Activated naive CD4-positive, alpha-beta T cell (primary cell): ENCODE measurements at places on chromosomes 1 and 21.

GRCh38 chr1:74395571-74395970 lies 116.8 kb downstream of the LRRC53 start:
- DNase-seq: no peak

DNA sequence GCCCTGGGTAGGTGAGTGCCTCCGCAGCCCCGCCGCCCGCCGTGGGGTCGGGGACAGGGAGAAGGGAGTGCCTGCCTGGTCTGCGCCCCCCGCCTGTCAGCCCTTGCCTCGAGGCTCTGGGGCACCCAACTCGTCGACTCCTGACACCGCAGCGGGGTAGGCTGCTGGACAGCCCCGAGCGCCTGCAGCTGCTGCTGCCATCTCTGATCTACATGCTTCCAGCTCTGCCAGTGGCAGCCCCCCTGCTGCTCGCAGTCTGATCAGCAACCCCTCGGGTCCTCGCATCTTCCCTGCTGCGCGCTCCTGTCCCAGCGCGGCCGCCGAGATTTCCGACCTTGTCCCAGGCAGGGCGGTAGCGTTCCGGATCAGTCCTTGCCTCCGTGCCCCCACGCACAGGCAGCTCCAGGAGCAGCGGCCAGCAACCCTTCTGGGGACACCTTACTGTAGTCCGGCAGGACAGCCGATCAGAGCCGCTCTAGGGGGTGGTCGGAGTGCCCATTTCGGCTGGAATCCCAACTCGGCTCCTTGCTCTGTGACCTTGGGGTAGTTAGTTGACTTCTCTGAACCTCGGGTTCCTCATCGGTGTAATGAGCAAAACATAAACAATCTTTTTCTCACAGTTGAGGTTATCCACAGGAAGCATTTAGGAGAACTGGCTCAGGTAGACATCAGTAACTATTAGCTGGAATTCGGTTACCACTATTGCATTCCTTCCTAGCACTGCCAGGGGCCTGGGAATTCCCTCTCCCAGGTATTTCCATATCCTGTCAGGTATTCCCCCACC lies 540 bp downstream of the BCAN start:
- DNase-seq: no peak

GRCh38 chr1:17502326-17502778 lies 37.1 kb upstream of the ARHGEF10L start:
- no peak for DNase-seq

DNA sequence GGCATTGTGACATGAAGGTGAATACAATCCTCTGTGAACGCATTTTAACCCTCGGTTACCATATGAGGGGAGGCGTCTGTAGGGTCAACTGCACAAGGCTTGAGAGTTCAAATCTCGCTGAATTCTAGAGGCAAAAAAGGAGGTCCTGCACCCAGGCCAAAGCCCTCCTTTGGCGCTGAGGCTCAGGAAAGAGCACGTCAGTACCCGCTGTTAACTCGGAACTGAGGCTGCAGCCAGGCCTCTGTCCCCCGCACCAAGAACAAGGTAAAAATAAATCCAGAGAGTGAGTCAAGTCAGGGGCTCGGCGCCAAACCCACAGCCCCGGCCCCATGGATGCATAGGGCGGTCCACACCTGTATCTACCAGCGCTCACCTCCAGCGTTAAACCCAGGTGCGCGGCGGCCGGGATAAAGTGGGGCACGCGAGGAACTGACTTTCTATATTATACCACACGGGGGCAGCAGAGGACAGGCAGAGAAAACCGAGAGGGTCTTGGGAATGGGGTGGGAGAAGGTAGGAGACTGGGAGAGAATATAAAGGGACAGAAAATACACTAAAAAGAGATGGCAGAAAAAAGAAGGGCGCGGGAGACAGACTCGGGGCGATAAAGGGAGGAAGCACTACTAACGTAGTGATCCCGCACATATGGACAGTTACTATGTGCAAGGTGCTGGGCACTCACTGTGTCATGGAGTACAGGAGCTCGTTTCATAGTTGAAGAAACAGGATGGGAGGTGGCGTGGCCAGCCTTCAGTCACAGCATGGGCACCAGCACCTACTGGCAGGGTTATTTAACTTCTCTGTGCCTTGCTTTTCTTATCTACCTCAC lies 54.9 kb downstream of the DMRTA2 start:
- DNase-seq: no peak

- DNase-seq: no peak
Measured at GRCh38 chr1:98103617-98104285, 182.9 kb upstream of the DPYD start.

DNA sequence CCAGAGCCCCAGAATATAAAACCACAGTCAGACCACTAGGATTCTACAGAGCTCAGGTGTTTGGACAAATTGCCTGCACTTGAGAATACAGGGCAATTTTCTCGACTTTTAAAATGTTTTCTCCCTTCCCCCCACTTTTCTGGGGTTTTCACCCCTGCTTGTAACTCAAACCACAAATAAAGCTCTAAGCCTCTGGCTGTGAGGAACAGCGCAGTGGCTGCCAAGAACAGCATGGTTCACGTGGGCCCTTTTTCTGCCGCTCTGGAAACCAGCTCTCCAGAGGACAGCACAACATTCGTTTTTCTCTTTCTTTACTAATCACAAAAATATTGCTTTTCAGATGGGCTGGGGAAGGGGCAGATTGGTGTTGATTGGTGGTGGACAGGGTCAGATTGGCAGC lies 102.2 kb upstream of the JUN start:
- DNase-seq: no peak

DNA sequence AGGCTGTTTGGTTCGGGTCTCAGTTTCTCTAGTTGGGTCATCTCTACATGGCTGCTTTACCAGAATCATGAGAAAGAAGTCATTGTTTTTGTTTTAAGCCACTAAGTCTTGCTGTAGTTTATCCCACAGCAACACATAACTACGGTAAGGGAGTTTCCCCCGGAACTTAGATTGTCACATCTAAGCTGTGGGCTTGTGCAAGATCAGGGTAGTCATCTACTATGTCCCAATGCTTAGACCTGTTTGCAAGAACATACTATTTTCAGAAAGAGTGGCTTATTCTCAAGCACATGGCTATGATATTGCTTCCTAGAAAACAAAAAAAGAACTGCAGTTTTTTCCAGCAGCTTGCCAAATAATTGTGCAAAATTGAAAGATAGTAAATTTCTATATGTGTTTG lies 18.0 kb upstream of the OLIG2 start:
- DNase-seq: no peak

- peak; percentile 28 for DNase-seq
Measured at GRCh38 chr1:156838972-156839371, 19.9 kb downstream of the INSRR start.

DNA sequence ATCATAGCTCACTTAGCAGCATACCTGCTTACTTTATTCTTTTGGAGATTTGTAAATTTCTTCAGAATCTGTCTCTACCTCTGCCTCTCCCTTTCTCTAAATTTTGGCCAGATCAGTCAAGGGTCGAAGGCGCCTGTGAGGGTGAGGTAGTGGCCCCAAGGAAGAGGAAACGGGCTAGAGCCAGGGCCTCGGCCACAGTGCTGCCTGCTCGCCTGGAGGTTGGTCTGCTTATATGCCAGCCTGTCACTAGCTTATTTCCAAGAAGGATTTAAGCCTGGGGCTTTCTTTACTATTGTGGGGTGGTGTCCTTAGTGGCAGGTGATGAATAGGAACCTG lies 19.6 kb downstream of the PEX14 start:
- DNase-seq: no peak

GRCh38 chr1:62367005-62367557 lies 47.8 kb upstream of the KANK4 start:
- DNase-seq: no peak

GRCh38 chr1:193348091-193348768 lies 161.8 kb upstream of the B3GALT2 start:
- no peak for DNase-seq

GRCh38 chr1:232300466-232300865 lies 329.5 kb downstream of the SIPA1L2 start:
- no peak for DNase-seq

GRCh38 chr1:12220890-12221289 lies 8.9 kb upstream of the VPS13D start:
- no peak for DNase-seq

- no peak for DNase-seq
Measured at GRCh38 chr21:45849651-45850050, 131.9 kb upstream of the COL6A1 start.

DNA sequence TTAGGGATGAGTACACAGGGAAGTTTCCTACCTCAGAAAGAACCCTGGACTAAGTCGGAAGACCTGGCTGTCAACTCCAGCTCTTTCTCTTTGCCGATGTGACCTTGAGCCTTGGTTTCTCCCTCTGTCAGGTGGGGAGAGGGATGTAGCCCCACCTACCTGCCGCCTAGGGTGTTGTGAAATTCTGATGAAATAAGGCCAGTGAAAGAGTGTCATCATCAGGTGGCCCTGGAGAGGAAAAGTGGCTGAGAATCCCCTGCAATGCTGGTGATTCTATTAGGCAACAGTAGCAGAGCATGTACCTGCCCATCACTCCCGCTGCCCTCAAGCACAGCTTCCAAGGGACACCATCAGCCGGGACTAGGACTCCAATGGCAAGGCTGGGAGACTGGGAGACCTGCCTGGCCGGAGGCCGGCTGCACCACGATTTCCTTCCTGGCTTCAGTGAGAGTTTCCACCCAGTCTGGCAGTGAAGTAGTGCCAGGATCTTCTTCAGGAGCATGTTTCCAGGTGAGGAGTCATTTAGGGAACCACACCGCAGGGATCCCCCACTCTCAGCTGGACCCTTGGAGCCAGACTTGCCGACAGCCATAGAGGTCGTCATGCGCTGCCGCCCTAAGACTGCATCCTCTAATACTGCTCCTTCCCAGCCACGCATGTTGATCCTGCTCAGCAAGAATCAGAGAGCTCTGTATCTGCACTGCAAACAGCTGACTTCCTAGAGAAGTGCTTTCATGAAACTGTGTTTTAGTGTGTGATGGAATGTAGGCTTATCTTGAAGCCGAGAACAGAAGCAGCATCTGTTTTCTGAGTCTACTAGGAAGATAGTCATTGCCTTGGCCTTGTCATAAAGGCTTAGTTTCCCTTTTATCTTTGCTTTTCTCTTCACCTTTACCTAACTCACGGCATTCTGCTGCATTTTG lies 88.0 kb upstream of the F3 start:
- no peak for DNase-seq

DNA sequence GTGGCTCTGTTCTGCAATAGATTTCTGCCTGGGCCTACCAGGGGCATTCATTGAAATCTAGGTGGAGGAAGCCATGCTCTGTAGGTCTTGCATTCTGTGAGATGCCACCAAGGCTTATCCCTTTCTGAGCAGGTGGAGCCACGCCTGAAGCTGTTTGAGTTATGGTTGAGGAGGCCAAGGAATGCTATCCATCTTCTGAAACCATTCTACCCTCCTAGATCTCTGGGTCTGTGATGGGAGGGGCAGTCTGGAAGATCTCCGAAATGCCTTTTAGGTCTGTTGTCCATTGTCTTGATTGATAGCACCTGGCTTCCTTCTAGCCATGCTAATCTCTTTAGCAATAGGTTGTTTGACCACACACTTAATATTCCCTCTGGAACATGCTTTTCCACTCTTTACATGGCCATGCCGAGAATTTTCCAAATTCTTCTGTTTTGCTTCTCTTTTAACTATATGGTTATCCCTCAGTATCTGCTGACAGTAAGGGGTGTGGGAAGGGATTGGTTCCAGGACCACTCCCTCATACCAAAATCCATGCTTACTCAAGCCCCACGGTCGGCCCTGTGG lies 45.2 kb downstream of the AK4 start:
- no peak for DNase-seq
